Astrocyte (in vitro differentiated cells and primary cell): ENCODE measurements at places on chromosomes 2 and 18. TPM values are rescaled to one million over a fixed set of nuclear protein-coding genes. Genes with fewer than 3 reads are reported as not detected.
A peak's percentile ranks its signal among the peaks of the same experiment; 100 is the strongest.

DNA sequence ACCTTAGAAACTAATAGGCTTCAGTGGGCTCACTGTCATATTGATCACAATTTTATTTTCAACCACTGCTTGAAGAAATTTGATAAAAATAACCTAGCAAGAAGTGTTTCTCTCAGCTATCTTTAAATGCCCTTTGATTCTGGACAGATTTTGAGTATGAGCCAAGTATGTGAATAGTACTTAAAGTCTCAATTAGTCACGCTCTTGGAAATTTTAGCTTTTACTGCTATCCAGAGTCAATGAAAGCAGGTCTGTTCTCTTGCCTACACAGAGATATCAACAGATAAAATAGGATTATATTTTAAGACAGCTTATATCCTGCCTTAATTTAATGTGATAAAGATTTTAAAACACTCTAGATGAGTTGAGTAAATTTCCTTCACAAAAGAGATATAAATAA lies 337.3 kb downstream of the CBLN2 start:
- DNase-seq: no peak

GRCh38 chr2:112605926-112606325 lies 21.5 kb downstream of the CHCHD5 start:
- no peak for DNase-seq

The SLC9A4 gene
- 0.07 and 0.09 TPM in 2 replicates for total RNA-seq

DNA sequence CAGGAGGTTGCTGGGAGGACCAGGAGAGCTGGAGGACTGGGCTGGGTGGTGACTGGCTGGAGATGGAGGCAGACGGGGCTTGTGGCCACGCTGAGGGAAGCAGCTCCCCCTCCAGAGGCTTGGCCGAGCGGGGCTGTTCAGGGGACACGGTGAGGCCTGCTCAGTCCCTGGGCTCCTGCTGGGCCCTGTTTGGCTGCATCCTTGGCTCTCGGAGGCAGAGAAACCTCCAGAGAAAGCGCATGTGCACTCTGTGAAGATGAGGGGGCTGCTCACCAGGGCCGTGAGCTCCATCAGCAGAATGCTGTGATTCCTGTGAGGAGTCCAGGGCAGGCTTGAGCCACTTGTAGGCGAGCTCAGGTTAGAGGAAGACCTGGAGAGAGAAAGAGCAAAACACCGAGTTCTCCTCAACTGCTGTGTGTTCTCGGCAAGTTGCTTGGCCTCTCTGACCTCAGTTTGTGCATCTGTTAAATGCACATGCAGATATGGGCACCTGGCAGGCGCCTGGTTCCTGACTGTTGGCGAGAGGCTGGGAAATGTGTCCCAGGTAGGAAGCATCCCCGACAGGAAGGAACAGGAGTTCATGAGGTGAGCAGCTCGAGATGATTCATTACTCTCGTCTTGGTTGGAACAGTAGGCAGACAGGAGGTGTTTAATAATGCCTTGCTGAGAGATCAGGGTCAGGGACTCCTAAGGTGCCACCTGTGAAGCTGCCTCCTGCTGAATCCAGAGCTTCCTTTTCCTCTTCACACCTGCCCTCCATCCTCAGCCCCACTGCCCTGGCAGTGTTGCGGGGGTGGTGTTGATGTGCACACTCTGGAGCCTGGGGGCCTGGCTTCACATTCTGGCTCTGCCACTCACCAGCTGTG lies 941 bp downstream of the ZAP70 start:
- DNase-seq: no peak

GRCh38 chr18:24656551-24657443 lies 196.4 kb downstream of the HRH4 start:
- DNase-seq: peak; percentile 60

GRCh38 chr18:2883076-2883735 lies 36.4 kb downstream of the EMILIN2 start:
- DNase-seq: no peak

GRCh38 chr2:98486374-98486981 lies 41.8 kb downstream of the INPP4A start:
- DNase-seq: no peak

The CABYR gene
- 7.0 and 7.8 TPM in 2 replicates for total RNA-seq

DNA sequence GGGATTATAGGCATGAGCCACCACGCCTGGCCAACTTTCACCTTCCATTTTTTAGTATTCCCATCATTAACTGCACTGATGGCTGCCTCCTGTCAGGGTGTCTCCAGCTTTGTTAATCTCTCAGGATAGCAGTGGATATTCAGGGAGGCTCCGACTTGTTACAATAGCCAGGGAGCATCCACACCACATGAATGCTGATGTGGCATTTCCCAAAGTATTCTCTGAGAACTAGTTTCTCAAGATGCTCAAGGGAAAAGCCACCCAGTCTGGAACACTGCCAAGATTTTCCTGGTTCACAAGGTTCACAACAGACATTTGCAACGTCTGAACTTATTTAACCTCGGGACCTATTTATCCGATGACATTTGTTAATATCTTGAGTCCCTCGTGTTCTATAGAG lies 33.8 kb downstream of the ZNF519 start:
- DNase-seq: no peak

- DNase-seq: no peak
These were observed 21.9 kb downstream of the MC2R start for GRCh38 chr18:13893418-13893760.

GRCh38 chr18:9683418-9684396 lies 24.4 kb upstream of the RAB31 start:
- DNase-seq: peak; percentile 63

DNA sequence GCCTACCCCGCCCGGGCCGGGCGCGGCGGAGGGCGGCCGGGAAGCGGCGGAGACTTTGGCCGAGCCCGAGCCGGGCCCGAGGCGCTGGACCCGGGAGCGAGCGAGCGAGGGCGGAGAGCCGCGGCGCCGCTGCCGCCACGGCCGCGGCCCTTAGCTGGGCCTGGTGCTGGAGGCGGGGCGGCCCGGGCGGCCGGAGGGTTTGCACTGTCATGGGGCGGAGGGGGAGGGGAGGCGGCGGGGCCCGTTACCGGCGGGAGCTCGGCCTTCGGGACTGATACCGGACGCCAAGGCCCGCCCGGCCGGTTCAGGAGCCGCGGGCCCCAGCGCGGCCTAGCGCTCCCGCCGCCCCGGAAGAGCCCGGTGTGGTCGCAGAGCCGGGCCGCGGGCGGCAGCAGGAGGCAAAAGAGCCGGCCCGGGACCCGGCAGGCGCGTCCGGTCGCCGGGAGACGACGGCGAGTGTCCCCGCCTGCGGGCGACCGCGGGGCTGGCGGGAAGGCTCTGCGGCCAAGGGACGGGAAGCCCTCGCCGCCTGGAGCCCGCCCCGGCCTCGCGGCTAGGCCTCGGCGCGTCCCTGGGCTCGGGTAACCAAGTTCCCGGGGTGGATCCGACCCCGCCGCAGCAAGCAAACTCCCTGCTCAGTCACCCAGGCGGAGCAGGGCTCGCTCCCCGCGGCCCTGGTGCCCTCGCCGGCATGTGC lies 697 bp downstream of the KCMF1 start:
- no peak for DNase-seq

The ZSWIM2 gene
- not detected in 2 replicates for total RNA-seq
